ENCODE measurements at places on chromosomes 7 and 10.

- DNase-seq, result no peak
Observed at GRCh38 chr10:78196964-78197363, 163.3 kb downstream of the RPS24 start.

DNA sequence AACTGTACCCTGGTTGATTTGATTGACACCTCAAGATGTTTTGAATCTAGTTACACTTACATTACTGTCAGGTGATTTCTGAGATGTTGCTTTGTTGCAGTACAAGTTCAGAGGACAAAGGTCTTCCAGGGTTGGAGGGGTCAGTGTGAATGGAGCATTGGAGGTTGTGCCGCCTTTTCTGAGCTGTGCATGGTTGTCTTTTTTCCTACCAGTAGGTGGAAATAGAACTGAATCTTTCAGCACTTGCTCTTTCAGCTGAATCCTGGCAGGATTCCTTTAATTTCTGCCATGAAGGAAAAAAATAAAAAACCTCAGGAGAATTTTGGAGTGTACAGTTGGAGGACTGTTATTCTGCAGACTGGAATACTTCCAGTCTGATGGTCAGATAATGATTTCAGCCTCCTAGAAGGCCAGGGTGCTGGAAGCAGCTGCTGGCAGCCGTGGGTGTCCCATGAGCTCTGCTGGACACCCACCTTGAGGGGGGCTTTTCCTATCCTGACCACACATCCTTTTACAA is 82.7 kb downstream of the PLCE1 start:
- no peak for DNase-seq

DNA sequence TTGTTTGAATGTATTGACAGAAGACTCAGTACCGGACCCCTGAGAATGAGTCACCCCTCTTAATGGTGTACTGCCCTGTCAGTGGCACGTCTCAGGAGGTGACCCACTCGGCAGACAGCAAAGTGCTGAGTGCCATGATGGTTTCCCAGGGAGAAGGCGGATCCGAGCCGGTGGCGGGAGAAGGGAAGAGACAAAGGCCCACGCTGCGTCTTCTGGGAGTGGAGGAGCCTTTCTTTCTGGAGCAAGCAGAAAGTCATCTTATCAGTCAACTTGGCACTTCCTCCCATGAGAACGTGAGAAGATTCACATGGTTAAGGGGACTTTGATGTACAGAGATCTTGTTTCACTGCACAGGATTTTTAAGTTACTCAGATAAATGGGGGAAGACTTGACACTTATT is 14.6 kb upstream of the PPP2R2D start:
- DNase-seq, result no peak

DNA sequence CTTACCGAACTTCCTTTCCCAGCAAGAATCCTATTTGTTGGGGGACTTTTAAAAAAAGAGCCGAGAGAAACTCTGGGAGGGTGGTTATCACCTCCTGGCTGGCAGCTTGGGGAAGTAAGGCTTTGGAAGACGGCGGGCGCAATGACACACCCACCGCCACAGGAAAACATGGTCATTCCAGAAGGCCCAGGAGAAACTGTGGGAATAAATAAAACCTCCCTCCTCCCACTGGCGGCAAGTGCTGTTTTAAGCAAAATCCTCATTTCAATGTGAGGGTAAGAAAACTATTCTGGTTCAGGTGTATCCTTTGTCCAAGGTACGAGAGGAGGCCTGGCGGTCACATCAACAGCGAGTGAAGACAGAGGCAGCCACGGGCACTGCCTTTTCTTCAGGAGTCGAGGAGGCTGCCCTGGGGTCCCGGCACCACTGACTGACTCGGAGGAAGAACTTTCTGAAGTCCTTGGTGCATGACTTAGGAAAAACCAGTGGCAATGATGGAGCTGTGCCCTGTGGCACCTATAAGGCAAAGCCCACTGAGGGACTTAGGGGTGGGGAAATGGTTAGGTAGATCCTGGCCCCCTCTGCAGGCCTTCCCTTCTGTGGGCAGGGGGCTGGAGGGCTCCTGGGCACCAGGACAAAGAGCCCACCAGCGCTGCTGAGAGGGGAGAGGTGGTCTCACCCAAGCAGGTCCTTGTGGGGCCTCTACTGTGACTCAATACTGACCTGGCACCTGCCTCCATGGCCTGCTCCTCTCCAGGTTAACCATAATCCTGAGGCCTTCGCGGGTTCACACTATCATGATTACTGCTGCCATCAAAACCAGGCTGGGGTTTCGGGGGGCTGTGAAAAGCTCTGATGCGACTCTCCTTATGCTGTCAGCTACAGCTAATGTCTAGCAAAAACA is 21.4 kb downstream of the DNAJB12 start:
- DNase-seq, result no peak

- DNase-seq, result no peak
Observed at GRCh38 chr10:110211465-110211843, 4.0 kb downstream of the MXI1 start.

- no peak for DNase-seq
Observed at GRCh38 chr7:34192906-34193305, 287.6 kb downstream of the BMPER start.
